NCI-H1436 (cell line): ENCODE measurements at places on chromosomes 12 and 14.

DNA sequence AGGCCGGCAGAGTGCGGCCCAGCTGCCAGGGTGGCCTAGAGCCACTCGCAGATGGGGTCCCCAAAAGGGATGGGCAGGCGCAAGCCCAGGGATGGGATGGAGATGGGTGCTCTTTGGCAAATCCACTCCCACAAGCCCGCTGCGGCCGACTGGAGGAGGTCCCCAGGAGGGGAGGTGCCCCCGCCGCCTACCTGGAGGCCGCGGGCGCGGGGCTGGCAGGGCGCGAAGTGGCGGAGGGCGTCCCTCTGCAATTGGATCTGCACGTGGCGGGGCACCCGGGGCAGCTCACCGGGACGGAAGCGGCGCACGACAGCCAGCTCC lies 730 bp downstream of the PPP1R3E start:
- no peak for DNase-seq

DNA sequence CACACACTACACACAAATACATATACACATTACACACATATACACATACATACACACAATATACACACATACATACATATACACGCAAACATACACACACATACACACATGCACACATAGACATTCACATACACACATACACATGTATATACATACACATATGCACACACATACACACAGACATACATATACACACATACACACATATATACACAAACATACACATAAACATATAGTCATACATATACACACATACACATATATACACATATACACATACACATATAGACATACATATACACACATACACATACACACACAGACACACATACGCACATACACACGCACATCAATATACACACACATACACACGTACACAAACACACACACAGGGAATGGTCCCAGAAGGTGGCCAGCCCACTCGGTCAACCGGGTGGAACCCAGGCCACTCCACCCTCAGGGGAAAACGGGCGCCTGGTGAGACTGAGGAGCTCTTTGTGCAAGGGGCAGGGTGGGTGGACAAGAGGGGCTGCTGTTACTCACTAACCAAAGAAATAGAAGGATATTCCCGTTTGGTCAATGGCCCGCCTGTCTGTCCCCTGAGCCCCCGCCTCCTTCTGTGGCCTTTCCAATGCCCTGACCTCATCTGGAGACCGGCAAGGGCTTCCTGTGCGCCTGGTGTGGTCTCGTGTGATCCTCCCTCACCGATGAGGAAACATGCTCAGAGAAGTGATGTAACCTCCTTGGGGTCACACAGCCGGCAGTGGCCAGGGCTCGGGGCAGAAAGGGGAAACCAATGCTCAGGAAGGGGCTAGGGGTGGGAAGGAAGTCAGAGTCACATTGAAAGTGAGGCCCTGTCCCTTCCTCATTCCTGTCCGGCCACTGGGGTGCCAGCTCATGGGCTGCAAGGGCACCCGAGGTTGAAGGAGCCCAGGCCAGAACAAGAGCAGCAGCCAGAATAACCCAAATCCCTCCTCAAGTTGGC lies 5.3 kb downstream of the TRPV4 start:
- no peak for DNase-seq

GRCh38 chr12:65695113-65695865 lies 129.0 kb upstream of the HMGA2 start:
- DNase-seq, result no peak

DNA sequence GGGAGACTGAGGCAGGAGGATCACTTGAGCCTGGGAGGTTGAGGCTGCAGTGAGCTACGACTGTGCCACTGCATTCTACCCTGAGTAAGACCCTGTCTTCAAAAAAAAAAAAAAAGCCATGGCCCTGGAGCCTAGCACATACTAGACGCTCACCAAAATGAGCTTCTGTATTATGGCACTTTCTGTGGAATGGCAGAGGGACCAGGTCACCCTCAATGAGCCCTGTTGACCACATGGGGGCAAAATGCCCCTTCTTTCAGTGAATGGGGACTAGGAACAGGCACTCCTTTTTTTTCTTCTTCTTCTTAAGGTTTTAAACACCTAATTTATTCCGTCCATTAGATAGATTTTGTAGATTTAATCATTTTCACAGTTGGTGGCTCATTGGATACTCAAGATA lies 50.5 kb downstream of the FAM222A start:
- DNase-seq, result no peak

DNA sequence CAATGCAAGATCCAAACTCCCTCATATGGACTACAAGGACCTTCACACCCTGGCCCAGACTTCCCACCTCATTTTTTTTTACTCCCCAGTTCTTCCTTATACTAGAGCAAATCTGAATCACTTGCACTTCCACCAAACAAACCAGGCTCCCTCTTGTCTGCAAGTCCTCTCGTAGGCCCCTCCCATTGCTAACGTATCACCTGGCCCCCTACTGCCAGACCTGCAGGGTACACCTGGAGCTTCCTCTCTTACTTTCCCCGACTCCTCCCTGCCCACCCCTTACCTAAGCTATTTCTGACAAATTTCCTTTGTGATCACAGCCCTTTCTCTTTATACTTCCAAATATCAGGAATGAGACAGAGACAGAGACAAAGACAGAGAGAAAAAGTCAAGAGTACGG lies 463.9 kb downstream of the GALC start:
- no peak for DNase-seq

DNA sequence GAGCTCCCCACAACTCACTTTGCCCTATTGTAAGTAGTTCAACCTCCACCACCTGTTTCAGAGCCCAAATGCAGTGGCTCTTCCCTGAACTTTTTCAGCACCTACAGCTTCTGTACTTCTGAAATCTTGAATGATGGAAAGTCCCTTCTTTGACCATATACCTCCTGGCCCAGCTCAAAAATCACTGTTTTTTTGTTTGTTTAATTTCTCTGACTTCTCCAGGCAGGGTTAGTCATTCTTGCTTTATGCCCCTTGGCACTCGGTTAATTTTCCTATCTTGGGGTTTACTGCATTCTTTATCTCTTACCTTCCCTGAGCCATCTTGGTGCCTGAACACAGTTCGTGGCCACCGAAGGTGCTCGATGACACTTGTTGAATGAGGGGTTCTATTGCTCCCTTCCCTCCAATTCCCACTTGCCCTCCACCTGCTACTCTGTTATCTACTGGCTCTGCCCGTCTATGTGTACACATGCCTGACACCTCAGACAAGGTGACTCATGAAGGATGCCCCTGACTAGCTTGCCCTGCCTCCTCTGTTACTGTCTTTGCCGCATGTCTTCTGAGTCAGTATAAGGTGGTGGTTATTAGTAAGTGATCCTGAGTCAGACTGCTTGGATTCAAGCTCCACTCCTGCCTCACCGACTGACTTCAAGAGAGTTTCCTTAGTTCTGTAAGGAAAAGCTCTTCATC lies 4.4 kb downstream of the AMHR2 start:
- DNase-seq, result no peak

GRCh38 chr12:113778432-113779132 lies 187.5 kb downstream of the RBM19 start:
- DNase-seq, result no peak

DNA sequence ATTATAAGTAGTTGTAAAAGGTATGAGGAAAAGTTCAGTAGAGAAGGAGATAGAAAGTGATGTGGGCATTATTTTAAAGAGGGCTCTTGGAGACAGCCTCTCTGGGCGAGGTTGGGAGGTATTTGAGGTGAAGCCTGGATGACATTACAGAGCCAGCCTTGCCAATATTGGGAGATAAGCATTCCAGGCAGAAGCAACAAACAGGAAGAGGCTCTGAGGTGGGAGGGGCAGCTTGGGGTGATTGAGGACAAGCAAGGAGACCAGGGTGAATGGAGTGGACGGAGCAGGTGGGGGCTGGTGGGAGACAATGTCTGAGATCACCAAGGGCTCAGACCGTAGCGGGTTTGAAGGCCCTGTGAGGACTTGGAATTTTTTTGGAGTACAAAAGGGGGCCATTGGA lies 87.3 kb downstream of the DYRK2 start:
- no peak for DNase-seq

- DNase-seq, result no peak
Observed at GRCh38 chr12:25421651-25422167, 131.4 kb downstream of the LMNTD1 start.

DNA sequence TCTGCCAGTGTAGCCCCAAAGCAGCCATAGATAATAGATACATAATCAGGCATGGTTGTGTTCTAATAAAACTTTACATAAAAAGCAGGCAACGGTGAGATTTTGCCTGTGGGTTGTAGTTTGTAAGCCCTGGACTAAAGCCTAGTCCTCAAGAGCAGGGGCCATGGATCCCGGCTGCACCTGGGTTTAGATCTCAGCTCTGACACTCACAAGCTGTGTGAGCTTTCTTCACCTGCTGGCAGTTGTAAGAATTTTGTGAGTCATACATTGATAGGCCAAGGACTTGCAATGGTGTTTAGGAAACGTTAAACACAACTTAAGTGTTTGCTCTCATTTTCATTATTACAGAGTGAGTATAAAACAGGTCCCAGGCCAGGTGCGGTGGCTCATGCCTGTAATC lies 395.8 kb upstream of the TBX3 start:
- peak; percentile 19 for DNase-seq

GRCh38 chr14:88142997-88143396 lies 138.1 kb downstream of the GPR65 start:
- no peak for DNase-seq

- DNase-seq, result no peak
Observed at GRCh38 chr12:70549340-70550179, 87.7 kb downstream of the PTPRB start.

DNA sequence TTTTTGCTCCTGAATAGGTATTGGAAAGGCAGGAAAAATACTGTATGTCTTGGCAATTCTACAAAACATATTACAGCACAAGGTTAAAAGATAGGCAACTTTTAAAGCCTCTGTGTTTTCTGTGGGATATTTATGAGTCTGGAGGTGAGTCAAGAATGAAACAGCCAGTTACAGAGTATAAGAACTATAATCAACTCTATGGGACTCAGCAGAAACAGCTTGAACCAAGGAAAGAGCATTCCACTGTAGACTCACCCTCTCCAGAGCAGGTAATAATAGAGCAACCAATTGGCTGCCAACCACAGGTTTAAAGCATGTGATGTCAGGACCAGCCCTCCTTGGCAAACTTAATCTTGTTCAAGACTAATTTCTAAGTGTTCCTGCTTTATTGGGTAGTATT lies 100.5 kb upstream of the MDM1 start:
- DNase-seq, result no peak

GRCh38 chr12:53070877-53071492 lies 8.2 kb downstream of the SPRYD3 start:
- DNase-seq, result no peak

- DNase-seq, result peak; percentile 36
Observed at GRCh38 chr14:81453166-81453766, 53.1 kb upstream of the STON2 start.

GRCh38 chr14:26773906-26774593 lies 176.2 kb upstream of the NOVA1 start:
- DNase-seq, result no peak

GRCh38 chr14:51564460-51564859 lies 87.2 kb upstream of the FRMD6 start:
- DNase-seq, result no peak

- no peak for DNase-seq
Observed at GRCh38 chr14:58722441-58722840, 84.7 kb downstream of the DACT1 start.

- DNase-seq, result no peak
Observed at GRCh38 chr14:56357428-56357827, 222.2 kb upstream of the TMEM260 start.

GRCh38 chr14:89620436-89620835 lies 203.4 kb upstream of the FOXN3 start:
- no peak for DNase-seq

- DNase-seq, result no peak
Observed at GRCh38 chr12:124828264-124829007, 35.2 kb downstream of the SCARB1 start.

GRCh38 chr12:93167841-93168492 lies 209.8 kb upstream of the NUDT4 start:
- DNase-seq, result no peak

GRCh38 chr14:45251912-45252311 lies 1.1 kb downstream of the MIS18BP1 start:
- no peak for DNase-seq

- DNase-seq, result no peak
Observed at GRCh38 chr12:257521-258321, 4.9 kb downstream of the SLC6A13 start.

DNA sequence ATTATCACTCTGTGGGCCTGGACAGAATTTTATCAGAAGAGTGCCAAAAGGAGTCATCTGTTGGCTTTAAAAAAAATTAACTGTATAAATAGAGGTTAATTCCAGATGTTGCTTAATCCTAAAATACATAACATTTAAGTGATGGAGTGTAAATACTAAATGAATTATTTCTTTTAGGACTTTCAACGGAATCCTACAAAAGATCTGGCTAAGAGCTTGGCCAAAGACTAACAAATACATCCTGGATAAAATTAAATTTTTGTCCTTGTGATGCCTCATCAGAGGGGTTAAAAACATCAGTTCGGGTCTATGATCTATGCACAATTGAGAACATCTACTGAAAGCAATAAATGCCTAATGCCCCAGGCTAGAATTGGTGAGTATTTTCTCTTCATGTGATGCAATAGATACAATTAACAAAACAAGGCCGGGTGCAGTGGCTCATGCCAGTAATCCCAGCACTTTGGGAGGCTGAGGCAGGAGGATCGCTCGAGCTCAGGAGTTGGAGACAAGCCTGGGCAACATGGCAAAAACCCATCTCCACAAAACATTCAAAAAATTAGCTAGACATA lies 49.8 kb upstream of the RAP1B start:
- no peak for DNase-seq

GRCh38 chr14:105021656-105022275 lies 883 bp upstream of the CDCA4 start:
- DNase-seq, result peak; percentile 41

DNA sequence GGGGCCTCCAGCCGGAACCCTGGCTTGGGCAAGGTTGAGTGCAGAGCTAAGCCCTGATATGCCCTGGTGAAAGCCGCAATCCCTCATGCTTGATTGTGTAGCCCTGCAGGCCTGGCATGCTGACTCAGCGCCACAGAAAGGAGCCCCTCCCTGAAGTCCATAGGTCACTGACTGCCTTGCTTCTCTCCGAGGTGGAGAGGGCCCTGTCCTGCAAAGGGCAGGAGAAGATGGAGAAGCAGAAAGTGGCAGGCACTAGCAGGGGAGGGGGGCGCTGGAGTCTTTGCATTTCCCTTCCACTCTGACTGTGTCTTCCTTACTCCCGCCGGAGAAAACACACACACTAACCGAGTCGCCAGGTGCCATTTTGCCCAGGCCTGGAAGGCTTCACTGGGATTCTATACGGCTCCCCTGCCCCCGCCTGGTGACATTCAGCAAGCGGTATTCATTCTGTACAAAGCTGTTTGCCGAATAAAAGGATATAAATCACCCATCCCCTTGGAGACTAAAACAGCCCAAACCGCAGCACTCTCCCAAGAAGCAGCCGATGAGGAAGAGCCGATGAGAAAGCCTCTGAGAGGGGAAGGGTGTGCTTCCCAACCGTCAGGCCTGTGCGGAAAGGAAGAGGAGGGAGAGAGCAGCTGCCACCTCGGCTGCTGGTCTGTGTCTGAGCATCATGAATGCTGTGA lies 69.8 kb downstream of the SLC6A12 start:
- peak; percentile 40 for DNase-seq

GRCh38 chr12:26798023-26798422 lies 35.0 kb downstream of the ITPR2 start:
- DNase-seq, result no peak

- no peak for DNase-seq
Observed at GRCh38 chr12:75548879-75549278, 37.5 kb upstream of the KRR1 start.

- peak; percentile 21 for DNase-seq
Observed at GRCh38 chr12:68792952-68793351, 15.0 kb upstream of the MDM2 start.
